ENCODE measurements at places on chromosomes 3 and 15.

- DNase-seq = no peak
Observed at GRCh38 chr3:175383371-175383770, 524.2 kb downstream of the NAALADL2 start.

- DNase-seq = no peak
Observed at GRCh38 chr3:21665444-21666100, 85.4 kb downstream of the ZNF385D start.

- no peak for DNase-seq
Observed at GRCh38 chr3:50533807-50534461, 30.5 kb upstream of the CACNA2D2 start.

DNA sequence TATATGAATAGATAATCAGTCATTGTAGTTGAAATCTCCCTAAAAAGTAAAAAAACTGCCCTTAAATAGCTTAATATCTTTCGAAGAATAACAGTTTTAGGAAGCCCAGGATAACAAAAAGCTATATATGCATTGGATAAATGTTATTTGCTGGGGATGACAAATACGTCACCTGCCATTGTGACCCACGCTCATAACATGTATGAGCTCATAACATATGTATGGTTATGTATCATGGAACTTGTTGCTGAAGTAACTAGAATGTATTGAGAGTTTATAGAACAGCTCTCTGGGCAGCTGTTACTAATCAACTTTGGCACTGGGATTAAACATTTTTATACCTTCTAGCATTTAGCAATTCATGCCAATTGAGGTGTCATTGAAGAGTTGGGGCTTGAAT is 1.7 kb upstream of the LRCH3 start:
- DNase-seq = no peak

- DNase-seq = no peak
Observed at GRCh38 chr3:46845397-46845859, 17.8 kb downstream of the MYL3 start.

DNA sequence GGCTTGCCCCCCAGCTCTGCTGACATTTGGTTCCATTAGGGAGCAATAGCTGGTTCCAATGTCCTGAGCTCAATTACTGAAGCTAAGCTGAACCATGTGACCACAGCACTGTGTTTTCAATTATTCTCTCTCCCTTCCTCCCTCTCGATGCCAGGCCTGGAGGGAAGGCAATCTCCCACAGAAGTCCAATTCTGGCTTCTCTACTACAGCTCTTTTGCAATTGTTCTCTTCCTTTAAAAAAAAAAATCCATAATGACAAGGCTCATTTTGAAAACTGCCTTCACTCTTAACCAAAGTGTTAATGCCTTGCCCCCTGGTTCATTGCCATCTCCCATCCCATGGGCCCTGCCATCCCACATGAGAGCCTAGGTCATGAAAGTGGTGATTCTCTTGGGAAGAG is 24.8 kb downstream of the IL16 start:
- no peak for DNase-seq

DNA sequence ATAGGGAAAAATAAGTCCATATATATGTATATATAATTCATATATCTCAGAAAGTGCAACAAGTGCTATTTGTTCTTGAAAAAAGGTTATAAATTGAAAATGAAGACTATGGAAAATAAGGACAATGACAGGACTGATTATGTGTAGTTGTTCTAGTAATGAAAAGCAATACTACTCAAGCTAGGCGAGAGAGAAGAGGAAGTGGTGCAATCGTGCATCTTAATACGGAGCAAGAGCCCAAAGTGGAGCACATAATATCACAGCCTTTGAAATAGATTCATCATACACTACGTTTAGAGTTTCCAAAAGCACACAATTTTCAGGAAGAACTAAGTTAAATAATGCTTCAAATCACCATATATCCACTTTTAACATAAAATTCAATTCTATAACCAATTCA is 87.9 kb downstream of the ULK4 start:
- DNase-seq = no peak

GRCh38 chr3:182609575-182610156 is 183.6 kb upstream of the ATP11B start:
- no peak for DNase-seq
